ENCODE measurements at places on chromosomes 13 and 19. TPM values are rescaled to one million over a fixed set of nuclear protein-coding genes. Genes with fewer than 3 reads are reported as not detected.

ITPKC gene
- 9.3 TPM for total RNA-seq

DNA sequence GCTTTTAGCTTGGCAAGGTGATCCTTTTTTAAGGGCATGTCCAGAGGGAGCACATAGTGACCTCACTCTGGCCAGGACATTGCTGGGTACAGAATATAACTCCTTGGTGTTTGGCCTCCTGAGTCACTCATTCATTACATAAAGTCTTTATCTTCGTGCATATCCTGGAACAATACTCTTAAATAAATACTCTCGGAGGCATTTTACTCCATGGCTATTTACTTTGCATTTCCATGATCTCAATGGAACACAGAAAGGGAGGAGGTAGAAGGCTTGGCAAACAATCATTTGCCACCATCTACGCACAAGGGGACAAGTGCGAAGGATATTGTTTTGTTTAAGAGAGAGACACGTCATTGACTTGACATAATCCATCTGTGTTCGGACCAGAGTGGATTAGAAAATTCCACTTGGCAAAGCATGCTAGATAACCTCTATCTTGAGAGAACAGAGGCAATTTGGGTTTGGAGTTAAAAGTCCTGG is 210.0 kb downstream of the IRS2 start:
- DNase-seq = no peak

PROZ gene
- not detected for total RNA-seq

CASP14 gene
- not detected for total RNA-seq

LIG4 gene
- total RNA-seq = 14.6 TPM

GRCh38 chr19:39187552-39187943 is 9.2 kb upstream of the NCCRP1 start:
- no peak for DNase-seq

SH2D3A gene
- total RNA-seq = 11.4 TPM

TMEM221 gene
- 0.53 TPM for total RNA-seq

- no peak for DNase-seq
Measured at GRCh38 chr13:37959284-37959683, 89.7 kb upstream of the TRPC4 start.

F7 gene
- total RNA-seq = 0.63 TPM

DNA sequence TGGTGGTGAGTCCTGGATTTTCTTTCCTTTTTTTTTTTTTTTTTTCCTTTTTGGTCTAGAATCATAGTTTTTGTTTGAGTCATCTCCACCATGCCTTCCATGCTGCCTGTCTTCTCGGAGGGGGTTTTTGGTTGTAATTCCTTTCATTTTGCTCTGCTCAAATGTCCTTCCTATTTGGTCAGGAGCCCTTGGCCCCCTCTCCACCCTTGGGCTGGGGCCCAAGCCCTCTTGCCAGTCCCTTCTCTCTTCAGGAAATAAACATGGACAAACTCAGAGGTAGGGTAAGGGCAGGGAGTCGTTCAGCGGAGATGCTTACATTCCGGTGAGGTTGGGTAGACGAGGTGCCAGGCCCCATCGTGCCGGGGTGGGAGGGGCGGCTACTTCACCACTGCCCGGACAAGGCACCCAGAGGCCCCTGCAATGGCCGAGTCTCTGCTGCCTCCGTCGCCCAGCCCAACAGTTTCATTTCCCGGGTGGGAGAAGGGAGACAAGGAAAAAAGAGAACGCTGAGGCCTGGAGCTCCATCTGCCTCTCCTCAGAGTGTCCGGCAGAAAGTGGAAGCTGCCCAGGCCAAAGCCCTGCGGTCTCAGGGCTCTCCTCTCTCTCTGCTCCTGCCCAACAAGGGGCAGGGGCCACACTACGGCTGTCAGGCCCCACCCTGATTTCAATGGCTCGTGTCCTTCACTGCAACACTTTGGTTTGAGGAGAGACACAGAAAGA is 12.7 kb downstream of the ZNF574 start:
- no peak for DNase-seq

GRCh38 chr13:43546251-43546650 is 240.5 kb downstream of the ENOX1 start:
- DNase-seq = no peak

DNA sequence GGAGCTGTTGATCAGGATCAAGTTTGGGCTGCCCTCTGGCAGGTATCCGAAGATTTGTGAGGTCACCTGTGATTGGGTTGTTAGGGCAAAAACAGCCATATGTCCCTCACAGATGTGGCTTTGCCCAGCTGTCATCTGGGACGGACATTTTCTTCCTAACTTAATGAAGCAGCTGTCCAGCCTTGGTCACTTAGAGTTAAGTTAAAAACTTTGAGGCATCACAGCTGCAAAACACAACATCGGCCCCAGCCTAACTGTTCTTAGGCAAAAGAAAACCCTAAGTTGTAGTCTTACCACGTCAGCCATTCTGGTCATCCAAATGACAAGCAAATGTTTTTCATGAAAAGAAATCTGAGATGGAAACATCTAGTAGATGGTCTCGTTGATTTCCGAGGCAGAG is 318.4 kb downstream of the DCLK1 start:
- DNase-seq = no peak

All from urinary bladder (tissue), 4 donors.